ENCODE measurements at places on chromosomes 3 and 15.

GRCh38 chr15:47551546-47551945, 165.8 kb upstream of the SEMA6D start:
- DNase-seq, result no peak

DNA sequence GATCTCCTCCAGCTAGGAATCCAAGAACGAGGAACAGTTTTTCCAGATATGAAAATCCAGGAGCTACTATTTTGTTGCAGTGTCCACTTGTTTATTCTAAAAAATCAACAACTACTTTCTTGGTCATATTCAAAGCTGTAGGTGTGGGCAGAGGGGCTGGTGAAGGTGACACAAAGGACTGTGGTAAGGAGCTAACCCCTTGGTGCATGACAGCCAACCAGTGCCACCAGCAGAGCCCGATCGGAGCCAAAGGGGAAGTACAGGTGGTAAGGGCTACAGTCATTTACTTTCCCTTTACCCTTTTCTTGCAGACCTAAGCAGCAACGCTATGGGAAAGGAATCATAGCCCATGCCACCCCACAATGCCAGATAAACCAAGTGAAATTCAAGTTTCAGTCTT, 30.7 kb downstream of the PLA1A start:
- DNase-seq, result no peak

DNA sequence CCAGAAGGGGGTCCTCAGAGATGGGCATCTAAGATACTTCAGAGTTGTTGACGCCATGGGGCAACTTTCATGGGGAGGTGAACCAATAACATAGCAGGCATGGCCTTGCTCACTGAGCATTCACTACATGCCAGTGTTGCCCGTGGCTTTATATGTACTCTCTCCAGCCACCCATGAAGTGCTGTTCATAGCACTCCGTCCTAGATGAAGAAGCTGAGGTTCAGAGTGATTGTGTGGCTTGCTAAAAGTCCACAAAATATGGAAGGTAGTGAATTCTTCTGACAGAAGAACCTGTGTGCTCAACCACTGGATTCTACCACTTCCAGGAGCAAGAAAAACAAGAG, 9.8 kb upstream of the SEMA4B start:
- no peak for DNase-seq

- DNase-seq, result no peak
These were observed 9.2 kb downstream of the LXN start for GRCh38 chr3:158663246-158663645.

GRCh38 chr3:196528639-196529233, 13.6 kb upstream of the SMCO1 start:
- no peak for DNase-seq

DNA sequence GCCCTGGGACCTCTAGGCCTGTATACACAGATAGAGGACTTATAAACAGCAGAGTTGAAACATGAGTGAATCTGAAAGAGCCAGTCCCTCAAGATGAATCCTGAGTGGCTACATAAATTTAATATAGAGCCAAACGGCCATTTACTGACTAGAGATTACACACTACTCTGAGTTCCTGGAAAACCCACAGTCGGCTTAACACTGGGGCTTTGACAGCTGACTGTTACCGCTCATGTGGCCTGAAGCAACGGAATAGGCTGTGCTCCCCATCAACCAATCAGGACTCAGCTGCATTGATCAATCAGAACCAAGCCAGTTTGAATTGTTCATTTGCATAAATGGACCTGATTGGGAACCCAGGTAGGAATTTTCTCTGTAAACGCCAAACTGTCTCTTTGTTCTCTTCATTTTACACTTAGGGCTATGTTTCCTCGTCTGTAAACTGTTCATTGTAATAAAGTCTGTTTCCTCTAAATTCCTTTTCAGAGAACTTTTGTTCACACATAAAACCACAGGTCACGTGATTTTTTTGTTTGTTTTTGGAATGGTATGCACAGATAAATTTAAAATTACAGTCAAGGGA, 40.5 kb downstream of the CCNL1 start:
- DNase-seq, result no peak

DNA sequence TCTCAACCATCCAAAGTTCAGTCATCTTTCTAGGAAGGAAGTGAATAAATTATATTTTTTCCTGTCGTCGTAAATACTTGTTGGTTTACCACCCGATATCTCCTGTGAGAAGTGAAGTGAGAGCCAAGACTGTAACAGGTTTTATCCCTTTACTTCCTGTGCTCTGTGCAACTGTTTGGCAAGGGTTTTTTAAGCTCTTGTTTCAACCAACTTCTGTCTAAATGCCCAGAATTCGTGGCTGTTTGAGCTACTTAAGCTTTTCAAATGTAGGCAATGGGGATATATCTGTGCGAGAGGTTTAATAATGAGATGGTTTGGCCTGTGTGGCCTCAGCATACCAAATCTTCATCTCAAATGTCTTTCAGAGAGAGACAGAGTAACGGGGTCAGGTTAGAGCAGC, 134.7 kb downstream of the LRTM1 start:
- no peak for DNase-seq

DNA sequence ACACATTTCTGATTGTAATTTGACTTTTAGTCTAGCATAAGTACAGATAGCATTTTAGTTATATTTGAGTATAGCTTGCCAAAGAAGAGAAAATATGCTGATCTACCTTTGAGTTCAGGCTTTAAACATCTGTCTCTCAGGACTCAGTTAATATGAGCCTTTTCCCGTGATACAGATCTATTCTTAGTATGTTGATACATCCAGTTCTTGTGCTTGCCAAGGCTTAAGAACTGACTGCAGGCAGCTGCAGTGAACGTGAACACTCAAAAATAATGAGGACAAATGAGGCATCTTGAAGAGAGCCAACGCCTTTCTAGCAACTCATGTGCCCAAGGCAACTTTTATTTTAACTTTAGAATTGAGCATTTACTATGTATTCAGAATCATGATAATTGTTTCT, 325.5 kb downstream of the SI start:
- DNase-seq, result no peak

GRCh38 chr15:23403550-23403949, 43.5 kb downstream of the GOLGA6L2 start:
- DNase-seq, result no peak

DNA sequence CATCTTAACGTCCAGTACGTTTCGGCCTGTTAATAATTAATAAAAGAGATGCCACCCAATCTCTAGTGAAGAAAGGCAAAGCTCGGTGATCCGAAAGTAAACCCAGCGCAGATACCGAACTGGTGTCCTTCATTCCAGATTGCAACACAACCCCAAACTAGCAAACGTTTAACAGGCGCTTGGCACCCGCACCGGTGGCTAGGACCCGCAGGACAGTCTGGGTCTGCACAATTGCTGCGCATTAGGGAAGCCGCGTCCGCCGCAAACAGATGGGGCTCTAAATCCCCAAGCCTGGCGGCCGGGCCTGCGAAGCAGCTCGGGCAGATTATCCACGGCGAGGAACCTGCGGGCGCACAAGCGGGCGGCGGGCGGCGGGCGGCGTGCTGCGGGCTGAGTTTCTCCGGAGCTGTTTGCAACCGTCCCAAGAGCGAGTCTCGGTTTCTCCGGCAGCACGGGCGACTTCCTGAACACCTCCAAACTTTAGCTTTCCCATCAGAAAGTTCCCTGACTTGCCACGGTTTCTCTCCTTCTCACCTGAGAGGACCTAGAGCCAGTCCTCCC, 112.1 kb upstream of the ICE2 start:
- no peak for DNase-seq

DNA sequence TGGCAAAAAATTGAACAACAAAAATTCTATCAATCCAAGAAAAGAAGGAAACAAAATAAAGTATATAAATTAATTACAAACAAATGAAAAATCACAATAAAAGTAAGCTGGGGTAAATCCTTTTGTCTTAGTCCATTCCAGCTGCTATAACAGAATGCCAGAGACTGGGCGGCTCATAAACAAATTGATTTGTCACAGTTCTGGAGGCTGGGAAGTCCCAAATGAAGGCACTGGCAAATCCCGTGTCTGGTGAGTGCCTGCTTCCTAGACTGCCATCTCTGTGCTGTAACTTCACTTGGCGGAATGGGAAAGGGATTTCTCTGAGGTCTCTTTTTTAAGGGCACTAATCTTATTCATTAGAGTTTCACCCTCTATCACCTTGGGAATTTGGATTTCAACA, 53.6 kb upstream of the RPL35A start:
- DNase-seq, result no peak

Data from fibroblast of skin of left quadriceps (primary cell).